Activated T-helper 1 cell treated with anti-CD3 and anti-CD28 coated beads, Interleukin-12 subunit alpha, Interleukin-12 subunit beta, Interleukin-2, Interleukin-4 antibody, amounts not matched to agents 30 ng/mL and 10 ng/mL and 1 ng/mL, durations not matched to agents 14 hours and 24 hours and 36 hours (primary cell): ENCODE measurements at places on chromosomes 7 and 10.

DNA sequence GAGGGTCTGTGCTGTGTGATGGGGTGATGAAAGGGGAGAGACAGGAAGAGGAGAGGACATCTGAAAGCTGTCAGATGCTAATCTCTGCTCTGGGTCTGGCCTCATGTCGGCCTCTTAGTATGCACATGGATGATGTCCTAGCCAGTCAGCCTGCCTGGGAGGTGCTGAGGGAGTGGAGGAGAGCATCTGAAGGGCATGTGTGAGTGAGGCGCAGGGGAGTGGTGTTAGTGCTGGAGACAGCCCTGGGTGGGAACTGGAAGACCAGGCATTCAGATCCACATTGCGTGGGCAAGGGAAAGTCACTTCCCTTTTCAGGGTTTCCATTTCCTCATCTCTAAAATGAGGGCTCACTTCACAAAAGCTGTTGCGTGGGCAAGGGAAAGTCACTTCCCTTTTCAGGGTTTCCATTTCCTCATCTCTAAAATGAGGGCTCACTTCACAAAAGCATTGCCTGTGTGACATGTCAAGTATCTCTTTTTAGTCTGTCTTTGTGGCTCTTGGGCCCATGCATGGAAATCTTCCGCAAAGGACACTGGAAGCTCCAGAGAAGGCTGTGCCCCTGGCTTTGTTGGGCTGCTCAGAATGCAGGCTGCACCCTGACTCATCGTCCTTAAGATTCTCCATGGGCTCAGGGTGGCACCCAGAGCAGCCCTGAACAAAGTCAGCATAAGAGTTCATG lies 10.0 kb downstream of the SFTPD start:
- no peak for DNase-seq

GRCh38 chr7:68562323-68562899 lies 1035.9 kb upstream of the AUTS2 start:
- no peak for DNase-seq

DNA sequence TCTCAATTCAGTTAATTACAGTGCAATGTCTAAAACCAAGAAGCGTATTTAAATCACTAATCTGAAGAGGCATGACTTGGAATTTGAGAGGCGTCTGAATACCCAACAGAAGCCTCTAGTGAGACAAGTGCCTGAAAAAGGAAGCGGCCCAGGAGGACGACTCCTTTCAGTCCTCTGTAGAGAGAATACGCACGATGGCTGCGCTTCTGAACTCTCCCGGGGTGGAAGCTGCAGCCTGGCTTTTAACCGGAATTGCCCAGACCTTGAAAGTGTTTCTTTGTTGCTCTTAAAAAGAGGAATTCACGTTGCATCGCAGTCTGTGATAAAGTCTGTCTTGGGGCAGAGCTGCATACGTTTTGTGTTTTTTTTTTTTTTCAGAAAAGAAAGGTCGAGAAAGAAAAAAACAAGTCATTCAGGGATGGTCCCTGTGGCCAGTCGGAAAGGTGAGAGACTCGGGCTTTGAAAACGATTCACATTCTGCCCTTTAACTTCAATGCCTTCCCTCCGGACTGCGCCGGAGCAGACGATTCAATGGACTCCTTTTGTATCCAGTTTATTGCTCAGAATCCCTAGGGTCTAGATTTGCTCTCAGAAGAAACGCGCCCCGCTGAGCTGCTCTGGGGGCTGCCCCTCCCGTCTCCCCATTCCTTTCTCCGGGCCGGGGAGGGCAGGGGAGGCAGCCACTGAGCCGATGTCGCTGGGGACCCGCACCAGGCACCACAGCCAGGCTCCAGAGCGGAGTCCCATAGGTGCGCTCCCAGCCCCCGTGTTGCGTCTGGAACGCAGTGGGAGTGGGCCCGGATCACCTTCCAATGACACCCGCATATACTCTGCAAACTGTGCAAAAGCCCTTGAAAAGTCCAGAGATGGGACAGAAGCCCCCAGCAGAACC lies 994 bp upstream of the PTF1A start:
- DNase-seq, result no peak

GRCh38 chr7:69814421-69814962 lies 216.2 kb downstream of the AUTS2 start:
- DNase-seq, result no peak

- DNase-seq, result no peak
These were observed 160.5 kb downstream of the GFRA1 start for GRCh38 chr10:116112232-116113231.

DNA sequence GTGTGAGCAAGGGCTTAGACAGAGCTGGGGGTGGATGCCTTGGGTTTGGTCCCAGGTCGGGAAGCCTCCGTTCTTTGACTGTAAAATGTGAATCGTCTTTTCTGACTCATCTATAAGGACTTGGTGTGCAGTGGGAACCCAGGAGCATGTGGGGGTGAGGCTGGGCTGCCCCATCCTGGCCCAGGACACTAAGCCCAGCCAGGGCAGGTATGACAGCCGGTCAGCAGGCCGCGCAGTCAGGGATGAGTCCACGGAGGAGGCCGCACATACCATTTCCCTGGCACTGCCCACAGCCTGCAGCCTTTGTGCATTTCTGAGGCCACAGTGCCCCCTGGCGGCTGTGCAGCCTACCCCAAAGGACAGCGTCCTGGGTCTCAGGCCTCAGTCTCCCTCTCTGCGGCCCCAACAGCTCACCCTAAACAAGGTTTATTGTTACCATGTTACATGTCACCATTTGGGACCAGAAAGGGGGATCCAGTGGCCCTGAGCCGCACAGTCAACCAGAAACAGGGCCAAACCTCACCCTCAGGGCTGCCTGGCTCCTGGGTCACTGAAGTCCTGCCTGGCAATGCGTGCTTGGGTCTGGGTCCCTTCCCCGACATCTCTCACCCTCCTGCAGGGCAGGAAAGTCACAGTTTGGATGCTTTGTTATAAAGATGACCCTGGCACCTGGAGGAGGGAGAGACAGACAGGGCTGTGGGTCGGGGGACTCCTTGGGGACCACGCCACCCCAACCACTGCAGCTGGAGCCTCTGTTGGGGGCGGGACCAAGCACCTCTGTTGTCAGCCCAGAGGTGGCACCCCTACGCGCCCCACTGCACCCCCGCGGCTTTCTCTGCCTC lies 14.4 kb upstream of the SH2B2 start:
- DNase-seq, result peak; percentile 53

- no peak for DNase-seq
These were observed 85.4 kb upstream of the PDGFA start for GRCh38 chr7:604884-605531.

GRCh38 chr10:115950320-115950719 lies 322.7 kb downstream of the GFRA1 start:
- DNase-seq, result no peak

GRCh38 chr7:117780832-117781231 lies 92.4 kb downstream of the CTTNBP2 start:
- DNase-seq, result no peak

DNA sequence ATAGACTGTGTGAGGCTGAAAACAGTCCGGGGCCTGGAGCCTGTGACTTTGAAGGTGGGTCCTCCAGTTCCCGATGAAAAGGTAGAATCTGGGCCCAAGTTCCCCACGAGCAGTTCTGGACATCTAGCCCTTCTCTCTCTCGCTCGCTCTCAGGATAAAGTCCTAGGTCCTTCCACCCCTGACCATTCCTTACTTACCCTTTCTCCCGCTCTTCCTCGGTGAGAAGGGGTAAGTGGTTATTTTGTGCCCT lies 713 bp downstream of the IMMP2L start:
- no peak for DNase-seq

GRCh38 chr10:7481368-7481765 lies 70.5 kb upstream of the SFMBT2 start:
- no peak for DNase-seq

DNA sequence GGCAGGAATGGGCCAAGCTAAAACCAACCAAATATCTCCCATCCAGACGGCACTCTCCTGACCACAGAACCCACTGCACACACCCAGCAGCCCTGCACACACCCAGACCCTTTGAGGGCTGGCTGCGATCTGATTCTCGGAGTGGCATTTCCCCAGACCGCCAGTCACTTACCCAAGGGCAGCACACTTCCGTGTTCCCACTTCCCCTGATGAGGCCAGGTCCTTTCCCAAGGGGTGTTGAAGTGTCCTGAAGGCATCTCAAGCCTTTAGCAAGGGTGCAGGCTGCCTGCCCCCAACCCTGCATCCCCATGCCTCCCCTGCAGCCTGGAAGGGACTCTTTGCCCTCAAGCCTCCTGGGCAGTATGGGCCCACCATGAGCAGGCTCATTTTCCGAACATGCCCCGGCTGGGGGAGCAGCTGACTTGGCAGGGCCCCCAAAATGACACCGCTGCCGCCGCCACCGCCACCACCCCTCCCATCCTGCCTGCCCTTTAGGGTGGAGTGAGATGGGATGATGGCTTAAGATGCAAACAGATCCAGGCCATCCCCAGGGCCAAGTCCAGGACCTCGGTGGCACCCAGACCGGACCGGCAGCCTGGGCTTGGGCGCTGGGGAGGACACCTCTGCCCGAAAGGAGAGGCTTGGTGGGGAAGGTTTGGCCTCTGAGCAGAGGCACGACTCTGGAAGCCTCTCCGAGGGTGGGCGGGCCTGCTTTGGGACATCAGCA lies 159.8 kb downstream of the NRF1 start:
- no peak for DNase-seq

- no peak for DNase-seq
These were observed 205.1 kb downstream of the MACC1 start for GRCh38 chr7:20012100-20012499.

GRCh38 chr7:69826283-69826682 lies 228.0 kb downstream of the AUTS2 start:
- DNase-seq, result no peak

DNA sequence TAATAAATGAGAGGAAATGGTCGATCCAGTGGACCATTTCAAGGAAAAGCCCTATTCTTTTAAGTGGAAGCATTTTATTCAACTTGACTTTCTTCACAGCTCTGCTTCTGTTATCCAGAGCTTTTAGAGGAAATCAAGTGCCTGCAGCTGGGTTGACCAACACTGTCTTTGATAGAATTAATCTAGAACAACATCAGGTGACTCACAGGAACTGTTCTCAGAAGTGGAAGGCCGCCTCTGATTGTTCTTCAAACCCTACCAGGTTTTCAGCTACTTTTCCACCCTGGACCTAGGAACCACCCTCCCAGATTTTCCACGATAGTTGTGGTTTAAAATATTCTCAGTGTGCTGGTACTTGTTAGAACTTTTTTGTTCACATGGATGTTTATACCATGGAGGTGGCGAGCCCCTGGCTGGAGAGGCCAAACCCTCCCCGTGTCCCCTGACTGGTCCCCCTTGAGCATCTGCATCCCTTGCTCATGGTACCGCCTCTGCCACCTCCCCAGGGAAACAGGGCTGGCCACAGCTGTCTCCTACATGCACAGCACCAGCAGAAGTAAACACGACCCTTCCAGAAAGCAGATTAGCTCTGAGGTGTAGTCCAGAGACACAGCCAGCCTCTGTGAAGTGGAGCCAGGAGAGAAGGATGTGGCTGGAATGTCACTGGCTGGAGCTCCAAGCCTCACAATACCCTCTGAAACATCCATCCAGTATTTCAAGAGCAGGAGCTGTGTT lies 293.3 kb downstream of the USP6NL start:
- no peak for DNase-seq

GRCh38 chr10:101291331-101292193 lies 62.3 kb upstream of the LBX1 start:
- DNase-seq, result no peak

DNA sequence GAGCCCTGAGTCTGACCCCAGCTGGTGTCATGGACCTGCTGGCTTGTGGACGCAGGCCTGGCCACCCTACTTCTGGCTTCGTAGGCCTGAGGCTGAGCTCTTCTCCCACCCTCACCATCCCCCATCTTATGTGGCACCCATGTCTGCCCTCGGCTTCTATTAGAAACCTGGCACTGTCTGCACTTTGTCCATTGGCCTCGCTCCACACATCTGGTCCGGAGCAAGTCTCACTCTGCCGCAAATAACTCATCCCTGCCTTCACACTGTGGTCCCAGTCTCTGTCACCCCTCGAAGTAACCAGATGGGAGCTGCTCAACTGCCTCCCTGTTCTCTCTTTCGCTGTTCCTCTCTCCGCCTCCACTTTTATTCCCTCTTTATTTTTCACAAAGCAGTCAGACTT lies 78.6 kb downstream of the TRRAP start:
- no peak for DNase-seq

- no peak for DNase-seq
These were observed 527.4 kb upstream of the IGFBP3 start for GRCh38 chr7:46448478-46448877.

GRCh38 chr10:126375299-126375698 lies 13.0 kb downstream of the ADAM12 start:
- no peak for DNase-seq

GRCh38 chr7:75715864-75716263 lies 22.9 kb downstream of the HIP1 start:
- DNase-seq, result no peak

GRCh38 chr10:59102394-59102793 lies 74.0 kb upstream of the PHYHIPL start:
- DNase-seq, result no peak
